Naive thymus-derived CD8-positive, alpha-beta T cell (primary cell): ENCODE measurements at places on chromosomes 13 and 19.

DNA sequence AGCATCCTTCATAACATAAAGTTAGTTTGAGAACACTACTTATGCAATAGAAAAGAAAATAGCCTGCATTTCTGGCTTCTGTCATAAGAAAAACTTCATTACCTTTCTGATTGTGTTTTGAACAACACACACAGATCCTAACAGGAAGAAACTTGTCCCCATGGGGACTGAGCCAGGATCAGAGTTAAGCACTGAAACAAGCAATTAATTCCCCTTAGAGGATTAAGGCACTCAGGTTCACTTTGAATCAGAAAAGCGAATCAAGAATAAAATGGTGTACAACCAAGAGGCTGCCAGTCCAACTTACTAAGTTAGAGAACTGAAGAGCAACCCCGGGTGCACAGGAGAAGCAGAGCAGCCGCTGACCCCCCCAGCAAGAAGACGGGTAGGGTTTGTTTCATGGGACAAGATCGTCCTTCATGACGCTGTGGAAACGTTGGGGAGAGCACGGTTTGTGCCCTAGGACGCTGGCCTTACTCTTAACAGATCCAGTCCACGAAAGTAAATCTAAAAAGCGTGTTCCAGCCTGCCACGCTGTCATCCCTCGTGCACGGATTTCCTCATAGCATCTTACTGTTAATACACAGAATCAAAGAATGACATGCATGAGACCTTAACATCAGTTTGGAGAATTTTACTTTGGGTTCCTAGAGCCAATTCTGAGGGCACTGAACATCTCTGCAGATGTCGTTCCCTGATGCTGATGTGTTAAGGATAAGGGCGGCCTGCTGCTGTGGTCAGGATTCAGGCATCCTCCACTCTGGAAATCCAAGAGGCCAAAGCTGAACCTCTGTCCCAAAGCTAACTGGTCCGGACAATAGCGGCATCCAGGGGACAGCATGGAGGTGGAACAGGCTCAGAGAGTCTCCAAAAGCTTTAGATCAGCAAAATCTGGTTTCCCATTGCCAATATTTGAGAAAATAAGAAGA lies 46.4 kb downstream of the GGACT start:
- no peak for DNase-seq

DNA sequence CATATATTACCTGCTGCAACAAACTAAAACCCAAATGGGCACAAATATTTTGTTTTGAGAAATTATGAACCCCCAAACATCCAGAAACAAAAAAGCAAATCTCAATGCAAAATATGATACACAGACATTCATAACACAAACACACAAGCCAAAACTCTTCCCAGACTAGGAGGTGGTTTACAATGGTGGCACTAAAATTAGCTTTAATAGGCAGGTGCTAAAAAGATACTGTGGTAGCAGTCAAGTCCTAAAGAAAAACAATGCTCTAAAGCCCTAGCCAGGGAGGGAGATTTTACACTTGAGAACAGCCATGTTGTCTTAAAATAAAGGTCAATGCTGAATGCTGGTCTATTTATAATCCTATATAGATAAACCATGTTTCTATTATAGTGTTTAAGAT lies 65.0 kb downstream of the DOCK9 start:
- no peak for DNase-seq

- DNase-seq = no peak
Measured at GRCh38 chr13:112525356-112525945, 62.5 kb downstream of the TUBGCP3 start.

DNA sequence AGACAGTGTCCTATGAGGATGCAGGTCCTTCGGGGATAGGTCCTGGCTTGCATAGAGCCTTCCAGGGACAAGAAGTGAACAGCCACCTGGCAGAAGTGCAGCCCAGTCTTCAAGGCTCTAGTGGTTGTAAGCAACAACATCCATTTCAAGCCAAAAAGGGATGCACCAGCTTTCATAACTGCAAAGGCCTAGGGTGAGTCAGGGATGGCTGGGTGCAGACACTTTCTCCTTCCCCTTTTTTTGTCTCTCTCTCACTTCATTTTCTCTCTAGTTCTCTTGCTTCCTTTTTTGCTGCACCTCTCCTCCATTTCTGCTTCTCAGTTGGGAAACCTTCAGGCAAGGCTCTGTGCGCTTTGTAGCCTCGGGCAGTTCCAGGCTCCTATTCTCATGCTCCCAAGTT lies 196.2 kb upstream of the ZNF536 start:
- no peak for DNase-seq

- DNase-seq = no peak
Measured at GRCh38 chr13:24249624-24250023, 59.8 kb upstream of the C1QTNF9 start.

GRCh38 chr13:50085063-50085462 lies 69.8 kb downstream of the KCNRG start:
- DNase-seq = peak; percentile 34

GRCh38 chr19:14425696-14426138 lies 6.6 kb upstream of the DDX39A start:
- no peak for DNase-seq

DNA sequence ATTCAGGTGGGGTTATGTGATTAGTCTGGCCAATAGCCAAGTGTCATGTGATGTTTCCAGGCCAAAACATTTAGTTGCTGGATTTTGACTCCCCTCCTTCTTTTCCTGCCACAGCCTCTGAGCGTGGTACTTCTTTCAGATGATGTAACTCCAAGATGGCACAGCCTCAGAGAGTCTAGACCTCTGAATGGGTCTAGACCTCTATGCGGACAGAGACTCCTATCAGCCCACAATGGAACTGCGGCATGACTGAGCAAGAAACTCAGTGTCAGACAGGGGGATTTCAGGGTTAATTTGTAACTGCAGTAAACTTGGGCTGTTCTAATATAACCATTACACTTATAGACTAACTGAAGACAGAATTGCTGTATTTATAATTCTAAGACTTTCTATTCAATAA lies 42.6 kb upstream of the ZDHHC20 start:
- no peak for DNase-seq

DNA sequence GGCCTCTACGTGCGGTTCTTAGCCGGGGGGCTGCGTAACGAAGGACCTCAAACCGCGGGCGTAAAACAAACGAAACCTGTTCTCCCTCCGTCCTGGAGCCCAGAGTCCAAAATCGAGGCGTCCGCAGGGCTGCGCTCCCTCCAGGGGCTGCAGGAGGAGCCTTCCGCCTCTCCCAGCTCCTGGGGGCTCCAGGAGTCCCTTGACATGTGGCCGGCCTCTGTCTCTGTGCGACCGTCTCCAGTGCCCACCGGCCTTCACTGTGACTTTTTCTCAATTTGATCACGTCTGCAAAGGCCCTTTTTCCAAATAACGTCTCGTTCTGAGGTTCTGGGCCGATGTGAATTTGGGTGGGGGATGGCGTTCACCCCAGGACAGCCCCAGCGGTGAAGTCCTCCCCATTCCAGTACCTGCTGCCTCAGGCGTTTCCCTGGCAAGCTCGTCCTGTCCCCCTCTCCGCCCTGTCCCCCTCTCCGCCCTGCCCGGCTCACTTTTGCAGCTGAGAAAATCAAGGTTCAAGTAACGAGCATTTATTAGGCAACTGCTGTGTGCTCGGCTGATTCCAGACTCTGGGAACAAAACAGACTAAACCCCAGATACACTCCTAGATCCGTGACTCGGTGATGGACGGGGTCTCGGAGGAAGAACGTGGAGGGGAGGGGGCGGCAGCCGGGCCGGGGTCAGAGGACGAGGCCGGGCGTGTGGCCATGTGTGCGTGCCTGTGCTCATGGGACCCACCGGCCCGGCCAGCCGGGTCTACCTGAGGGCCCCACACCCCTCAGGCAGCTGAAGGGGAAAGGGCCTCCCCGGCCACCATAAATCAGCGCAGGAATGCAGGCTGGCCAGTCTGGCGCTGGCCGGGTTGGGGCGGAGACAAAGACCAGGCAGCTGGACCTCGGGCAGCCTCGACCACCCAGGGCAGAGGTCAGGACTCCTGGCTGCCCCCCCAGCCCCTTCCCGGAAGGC lies 28.1 kb upstream of the WDR18 start:
- no peak for DNase-seq

DNA sequence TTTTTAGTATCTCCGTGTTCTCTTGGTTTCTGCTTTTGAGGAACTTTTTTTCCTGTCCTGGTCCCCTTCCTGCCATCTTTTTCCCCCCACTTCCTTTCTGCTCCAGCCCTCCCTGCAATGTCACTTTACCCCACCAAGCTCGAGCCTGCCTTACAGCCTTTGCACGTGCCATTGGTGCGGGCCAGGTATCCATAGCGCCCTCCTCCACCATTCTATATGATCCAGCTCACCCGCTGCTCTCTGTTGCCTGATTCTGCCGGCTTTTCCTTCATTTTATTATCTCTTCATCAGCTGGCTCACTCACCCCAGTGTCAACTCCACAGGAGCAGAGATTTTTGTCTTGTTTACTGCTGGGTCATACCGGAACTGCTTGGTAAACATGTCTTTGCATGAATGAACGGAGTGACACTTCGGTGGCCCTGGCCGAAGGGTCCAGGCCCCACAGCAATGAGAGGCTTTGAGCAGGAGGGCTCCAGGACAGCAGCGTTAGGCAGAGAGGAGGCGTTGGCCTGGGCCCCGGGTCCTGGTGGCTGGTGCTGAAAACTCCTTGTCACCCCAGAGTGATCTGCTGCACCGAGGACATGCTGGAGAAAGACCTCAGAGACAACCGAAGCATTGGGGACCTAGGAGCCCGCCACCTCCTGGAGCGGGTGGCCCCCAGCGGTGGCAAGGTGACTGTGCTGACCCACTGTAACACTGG lies 1.2 kb downstream of the MRI1 start:
- no peak for DNase-seq

DNA sequence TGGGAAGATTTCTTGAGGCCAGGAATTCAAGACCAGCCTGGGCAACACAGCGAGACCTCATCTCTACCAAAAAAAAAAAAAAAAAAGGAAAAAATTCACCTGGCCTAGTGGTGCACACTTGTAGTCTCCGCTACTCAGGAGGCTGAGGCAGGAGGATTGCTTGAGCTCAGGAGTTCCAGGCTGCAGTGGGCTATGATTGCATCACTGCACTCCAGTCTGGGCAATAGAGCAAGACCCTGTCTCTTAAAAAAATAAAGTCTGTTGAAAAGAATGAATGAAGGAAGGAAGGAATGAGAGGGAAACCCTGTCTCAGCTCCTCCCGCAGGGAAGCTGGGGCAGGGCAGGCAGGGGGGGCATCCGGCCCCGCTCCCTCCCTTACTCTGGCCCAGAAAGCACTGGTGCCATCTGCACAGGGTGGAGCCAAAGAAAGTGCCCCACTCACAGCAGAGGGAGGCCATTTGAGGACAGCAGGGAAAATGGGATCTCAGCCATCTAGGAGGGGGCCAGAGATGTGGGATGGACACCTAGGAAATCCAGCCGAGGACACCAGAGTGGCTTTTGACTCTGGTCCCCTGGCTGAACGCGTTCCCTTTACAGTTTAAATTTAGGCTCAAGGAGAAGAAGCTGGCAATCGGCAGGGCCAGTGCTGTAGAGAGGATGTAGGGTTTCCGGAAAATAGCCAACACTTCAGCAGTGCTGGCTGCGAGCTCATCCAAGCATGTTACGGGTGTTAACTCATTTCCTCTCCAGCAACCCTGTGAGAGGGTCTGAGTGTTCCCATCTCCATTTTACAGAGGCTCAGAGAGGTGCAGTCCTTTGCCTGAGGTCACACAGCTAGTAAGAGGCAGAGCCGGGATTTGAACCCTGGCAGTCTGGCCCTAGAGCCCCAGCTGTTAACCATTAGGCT lies 3.6 kb upstream of the HPN start:
- DNase-seq = no peak

- peak; percentile 9 for DNase-seq
Measured at GRCh38 chr13:71285700-71286099, 581.3 kb downstream of the DACH1 start.

DNA sequence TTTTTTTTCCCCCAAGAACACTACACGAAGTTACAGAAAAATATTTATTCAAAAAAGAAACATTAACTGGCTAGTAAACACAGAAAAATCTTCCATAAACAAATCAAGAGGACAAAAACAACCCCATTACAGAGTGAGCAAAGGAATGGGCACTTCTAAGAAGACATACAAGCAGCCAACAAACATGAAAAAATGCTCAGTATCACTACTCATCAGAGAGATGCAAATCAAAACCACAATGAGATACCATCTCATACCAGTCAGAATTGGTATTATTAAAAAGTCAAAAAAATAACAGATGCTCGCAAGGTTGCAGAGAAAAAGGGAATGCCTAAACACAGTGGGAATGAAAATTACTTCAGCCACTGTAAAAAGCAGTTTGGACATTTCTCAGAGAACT lies 131.7 kb downstream of the UGGT2 start:
- no peak for DNase-seq

GRCh38 chr19:40923934-40924391 lies 41.9 kb upstream of the CYP2A7 start:
- no peak for DNase-seq

GRCh38 chr13:106284358-106284757 lies 251.1 kb downstream of the EFNB2 start:
- DNase-seq = no peak

GRCh38 chr19:13155472-13156359 lies 5.5 kb downstream of the IER2 start:
- peak; percentile 70 for DNase-seq
